Stimulated activated CD8-positive, alpha-beta memory T cell treated with anti-CD3 and anti-CD28 coated beads, Interleukin-12 subunit alpha, Interleukin-12 subunit beta, amount 100 ng/mL, for 1 hour (primary cell): ENCODE measurements at places on chromosomes 6 and 20.

DNA sequence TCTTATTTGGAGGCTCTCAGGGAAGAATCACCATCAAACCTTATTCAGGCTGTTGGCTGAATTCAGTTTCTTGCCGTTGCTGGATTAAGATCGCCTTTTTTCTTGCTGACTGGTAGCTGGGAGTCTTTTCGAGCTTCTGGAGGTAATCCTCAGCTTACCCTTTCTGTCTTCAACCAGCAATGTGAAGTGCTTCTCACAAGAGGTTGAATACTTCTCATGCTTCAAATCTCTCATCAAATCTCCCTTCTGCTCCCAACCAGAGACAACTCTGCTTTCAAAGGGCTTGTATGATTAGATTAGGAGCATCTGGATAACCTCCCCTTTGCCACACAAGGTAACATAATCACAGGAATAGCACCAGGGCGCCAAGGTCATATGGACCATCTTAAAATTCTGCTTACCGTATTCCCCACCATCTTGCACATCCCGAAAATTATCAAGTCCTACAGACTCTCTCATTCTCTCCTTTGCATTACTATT lies 137.2 kb downstream of the MOXD1 start:
- DNase-seq: no peak

DNA sequence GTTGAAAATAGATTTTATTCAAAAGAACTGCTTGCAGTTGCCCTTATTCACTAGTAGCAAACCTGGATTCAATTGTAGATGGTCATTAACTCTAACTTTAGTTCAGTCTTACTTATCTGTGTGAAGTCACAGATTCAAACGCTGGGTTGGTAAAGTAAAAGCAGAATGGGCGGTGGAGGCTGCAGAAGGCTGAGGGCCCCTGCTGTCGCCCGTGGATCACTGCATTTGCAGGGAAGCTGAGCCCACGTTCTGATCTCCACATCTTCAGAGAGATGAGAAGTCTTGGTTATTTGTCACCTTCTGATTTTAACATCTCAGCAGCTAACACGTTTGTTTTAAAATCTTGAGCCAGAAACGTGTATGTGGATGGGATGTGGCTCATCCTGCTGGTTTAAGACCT lies 75.1 kb downstream of the SNX9 start:
- DNase-seq: no peak

- no peak for DNase-seq
Measured at GRCh38 chr20:39112178-39112743, 150.1 kb downstream of the DHX35 start.

DNA sequence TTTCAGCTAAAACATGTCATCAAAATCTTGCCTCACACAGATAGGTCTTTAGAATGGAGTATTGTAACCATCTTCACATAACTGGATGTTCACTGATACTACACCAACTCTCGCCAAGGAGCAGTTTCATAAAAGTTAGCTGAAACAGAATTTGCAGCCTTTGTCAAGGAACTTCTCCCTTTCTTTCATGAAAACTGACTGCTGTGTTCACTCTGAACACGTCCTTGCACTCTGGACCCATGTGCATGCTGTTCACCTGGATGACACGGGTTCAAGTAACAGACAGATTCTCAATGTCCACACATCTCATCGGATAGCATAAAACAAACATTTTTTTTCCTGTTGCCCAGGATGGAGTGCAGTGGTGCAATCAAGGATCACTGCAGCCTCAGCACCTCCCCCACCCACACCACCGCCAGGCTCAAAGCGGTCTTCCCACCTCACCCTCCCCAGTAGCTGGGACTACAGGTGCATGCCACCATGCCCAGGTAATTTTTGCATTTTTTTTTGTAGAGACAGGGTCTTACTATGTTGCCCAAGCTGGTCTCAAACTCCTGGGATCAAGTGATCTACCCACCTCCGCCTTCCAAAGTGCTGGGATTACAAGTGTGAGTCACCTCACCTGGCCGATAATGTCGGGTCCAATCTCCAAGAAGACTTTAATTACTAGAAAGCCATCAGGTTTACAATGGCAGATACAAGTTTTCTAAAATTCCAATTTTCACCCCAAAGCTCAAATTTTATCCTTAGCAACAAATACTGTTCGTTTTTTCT lies 9.4 kb downstream of the DIDO1 start:
- DNase-seq: no peak

DNA sequence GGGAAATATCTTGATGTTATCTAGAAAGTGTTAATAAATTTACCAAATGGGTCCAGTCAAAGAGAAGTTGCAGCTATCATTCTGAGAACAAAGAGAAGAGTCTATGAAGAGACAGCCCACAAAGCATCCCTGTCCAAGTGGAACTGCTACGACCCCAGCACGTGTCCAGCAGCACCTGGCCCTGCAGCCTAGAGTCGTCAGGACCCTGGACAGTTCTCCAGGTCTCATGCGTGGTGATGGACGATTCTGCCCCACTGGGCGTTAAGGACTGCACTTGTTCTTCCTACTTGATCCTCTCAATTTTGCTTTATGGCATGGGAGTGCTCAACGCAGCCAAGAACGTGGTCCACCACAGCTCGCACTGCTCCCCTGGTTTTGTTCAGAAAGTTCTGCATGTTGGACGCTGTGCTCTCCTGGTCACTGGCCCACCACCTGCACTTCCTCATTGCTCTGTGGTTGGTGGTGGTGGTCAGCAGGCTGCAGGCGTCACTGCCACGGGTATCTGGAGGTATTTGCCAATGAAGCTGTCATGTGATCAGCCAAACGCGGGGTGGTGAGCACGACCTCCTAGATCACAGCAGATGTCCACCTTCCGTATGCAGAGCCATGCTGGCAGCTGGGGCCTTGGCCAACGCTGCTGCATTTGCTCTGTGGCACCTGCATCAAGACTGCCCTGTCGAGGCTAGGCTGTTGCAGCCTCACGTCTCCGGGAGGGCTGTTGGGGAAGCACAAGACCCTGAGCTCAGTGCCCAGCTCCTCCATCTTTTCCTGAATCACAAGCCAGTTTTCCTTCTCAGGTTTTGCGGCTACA lies 356.4 kb downstream of the CDH4 start:
- DNase-seq: no peak

DNA sequence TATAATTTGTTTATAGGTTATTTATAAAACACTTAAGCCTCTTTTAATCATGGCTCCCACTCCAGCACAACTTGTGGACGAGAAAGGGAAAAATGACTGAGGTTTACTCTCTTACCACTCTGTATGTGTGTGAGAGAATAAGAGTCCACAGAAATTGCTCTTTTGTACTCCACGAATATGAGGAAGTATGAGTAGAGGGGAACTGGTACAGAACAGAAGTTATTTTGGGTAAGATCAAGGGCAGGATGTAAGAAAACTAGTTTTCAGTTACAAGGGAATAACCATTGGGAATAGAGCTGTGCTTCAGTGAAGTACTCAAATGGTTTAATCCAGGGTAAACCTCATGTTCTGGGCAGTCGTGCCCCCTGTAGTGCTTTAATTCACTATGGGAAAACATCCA lies 72.6 kb downstream of the REV3L start:
- DNase-seq: no peak

GRCh38 chr6:166588691-166589336 lies 2.3 kb upstream of the RAMACL start:
- DNase-seq: no peak

- DNase-seq: no peak
Measured at GRCh38 chr20:17735206-17735804, 35.5 kb downstream of the BANF2 start.

DNA sequence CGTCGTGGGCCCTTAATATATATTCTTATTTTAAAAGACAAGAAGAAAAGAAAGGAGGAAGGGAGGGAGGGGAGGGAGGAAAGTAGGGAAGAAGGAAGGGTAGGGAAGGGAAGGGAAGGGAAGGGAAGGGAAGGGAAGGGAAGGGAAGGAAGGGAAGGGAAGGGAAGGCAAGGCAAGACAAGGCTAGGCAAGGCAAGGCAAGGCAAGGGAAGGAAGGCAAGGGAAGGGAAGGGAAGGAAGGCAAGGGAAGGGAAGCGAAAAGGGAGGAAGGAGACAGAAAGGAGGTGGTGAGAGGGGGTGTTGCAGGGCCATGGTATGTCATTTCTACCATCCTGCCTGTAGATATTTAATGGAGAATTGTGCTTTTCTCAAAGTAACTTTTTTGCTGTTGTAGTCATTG lies 83.9 kb upstream of the BTBD3 start:
- DNase-seq: no peak

DNA sequence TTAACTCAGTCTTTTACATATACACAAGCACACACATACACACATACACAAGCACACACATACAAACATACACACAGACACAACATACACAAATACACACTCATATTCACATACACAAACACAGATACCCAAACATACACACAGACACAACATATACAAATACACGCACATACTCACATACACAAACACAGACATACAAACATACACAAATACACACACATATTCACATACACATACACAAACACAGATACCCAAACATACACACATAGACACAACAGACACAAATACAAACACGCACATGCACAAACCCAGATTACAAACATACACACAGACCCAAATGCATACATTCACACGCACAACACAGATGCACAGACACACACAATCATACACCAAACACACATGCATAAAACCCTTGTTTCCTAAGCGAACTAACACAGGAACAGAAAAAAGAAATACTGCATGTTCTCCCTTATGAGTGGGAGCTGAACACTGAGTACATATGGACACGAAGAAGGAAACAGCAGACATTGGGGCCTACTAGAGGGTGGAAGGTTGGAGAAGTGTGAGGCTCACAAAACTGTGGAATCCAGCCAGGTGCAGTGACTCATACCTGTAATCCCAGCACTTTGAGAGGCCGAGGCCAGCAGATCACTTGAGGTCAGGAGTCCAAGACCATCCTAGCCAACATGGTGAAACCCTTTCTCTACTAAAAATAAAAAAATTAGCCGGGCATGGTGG lies 34.2 kb downstream of the PIM1 start:
- DNase-seq: no peak

GRCh38 chr6:87501809-87502572 lies 29.2 kb downstream of the SLC35A1 start:
- DNase-seq: no peak

GRCh38 chr6:131453803-131454202 lies 119.2 kb upstream of the ARG1 start:
- no peak for DNase-seq

DNA sequence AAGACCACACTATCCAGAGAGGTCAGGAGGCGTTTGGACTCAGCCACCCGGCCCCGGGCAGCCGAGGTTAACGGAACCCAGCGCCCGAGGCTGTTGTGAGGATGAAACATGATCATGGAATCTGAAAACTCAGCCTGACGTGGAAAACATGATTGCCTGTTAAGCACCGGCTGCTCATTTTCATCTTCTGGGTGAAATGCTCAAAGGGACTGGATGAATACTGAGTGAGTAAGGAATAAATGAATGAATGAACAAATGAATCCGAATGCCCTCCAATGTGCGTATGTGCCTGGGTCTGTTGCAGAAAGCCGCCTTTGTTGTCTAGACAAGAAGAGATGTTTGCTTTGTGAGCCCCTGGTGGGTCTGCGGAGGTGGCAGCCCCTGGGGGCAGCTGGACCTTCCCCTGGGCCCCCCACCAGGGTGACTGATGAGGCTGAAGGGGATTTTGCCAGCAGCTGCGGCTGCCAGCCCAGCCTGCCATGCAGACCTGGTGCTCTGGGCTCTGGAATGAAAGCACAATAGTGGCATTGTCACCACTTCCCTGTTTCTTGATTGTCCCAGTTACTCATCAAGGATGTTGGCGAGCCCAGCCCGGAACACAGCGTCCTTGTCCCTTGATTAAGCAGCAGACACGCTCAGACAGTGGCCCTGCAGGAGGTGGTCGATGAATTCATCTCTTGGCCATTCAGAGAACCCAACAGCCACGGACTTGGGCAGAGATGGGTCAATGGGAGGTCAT lies 211.1 kb downstream of the ANKRD60 start:
- DNase-seq: no peak

- DNase-seq: no peak
Measured at GRCh38 chr6:167428664-167429333, 103.9 kb downstream of the TTLL2 start.

- no peak for DNase-seq
Measured at GRCh38 chr6:25042984-25043725, 107.4 kb upstream of the RIPOR2 start.

GRCh38 chr20:57628047-57628961 lies 8.1 kb upstream of the ZBP1 start:
- no peak for DNase-seq

- no peak for DNase-seq
Measured at GRCh38 chr6:124490122-124490521, 472.1 kb upstream of the RNF217 start.

GRCh38 chr6:13561624-13562267 lies 12.7 kb upstream of the SIRT5 start:
- no peak for DNase-seq

- DNase-seq: no peak
Measured at GRCh38 chr6:169833258-169833794, 81.9 kb downstream of the ERMARD start.

- DNase-seq: no peak
Measured at GRCh38 chr6:156423829-156424228, 353.3 kb upstream of the ARID1B start.

DNA sequence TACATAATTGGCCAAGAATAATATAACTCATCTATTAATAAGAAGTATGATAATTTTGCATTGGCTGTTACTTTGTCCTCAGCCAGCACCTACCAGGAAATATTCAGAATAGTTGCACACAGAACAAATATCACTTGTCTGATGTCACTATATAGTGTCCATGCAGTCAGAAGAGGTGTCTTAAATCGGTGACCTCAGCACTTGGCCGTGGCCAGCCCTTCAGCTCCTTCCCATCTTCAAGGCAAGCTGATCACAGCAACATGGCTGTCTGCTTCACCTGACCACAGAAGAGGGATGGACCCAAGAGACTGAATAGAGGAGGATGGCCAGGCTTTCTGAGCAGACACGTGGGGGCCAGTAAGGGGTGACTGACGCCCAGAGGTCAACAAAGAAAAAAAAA lies 22.2 kb downstream of the PDE10A start:
- no peak for DNase-seq

DNA sequence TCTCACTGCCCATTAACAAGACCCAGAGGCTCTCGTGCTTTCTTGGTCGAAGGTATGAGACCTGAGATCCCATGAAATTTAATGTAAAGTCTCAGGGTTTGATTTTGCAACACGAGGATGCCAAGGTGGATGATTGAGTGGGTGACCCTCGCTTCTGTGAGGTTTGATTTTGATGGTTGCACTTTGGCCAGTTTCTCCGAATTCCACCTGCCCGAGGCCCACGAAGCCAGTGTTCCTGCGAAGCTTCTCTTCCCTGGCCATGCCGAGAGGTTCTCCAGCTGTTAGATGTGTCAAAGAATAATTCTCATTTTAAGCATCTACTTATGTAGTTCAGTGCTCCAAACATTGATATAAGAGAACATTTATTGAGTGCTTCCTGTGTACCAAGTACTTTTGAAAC lies at the start of gene KIF25:
KIF25 (plus strand) TSS at position 30 of the 400 bp plus-strand sequence. CDS start 31,915 bp downstream, outside the sequence.
- DNase-seq: no peak

- no peak for DNase-seq
Measured at GRCh38 chr20:60011512-60012507, 53.6 kb downstream of the CDH26 start.

DNA sequence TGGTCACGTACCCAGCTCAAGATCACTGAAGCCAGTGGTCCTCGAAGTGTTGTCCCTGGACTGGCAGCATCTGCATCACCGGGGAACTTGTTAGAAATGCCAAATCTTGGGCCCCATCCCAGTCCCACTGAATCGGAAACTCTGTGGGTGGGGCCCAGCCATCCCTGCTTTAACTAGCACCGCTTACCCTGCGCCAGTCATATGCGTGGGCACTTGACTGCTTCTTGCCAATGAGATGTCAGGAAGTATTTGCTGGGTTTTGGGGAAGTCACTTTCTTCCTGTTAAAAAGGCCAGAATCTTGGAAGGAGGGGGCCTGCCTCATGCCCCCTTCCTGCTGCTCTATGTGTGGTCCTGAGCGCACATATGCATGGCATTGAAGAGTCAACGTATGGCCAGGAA lies 11.7 kb upstream of the SULF2 start:
- DNase-seq: no peak
